NCI-H2029 treated with DMSO at 0.1 percent for 48 hours (cell line): ENCODE measurements at places on chromosomes 6 and 20.

DNA sequence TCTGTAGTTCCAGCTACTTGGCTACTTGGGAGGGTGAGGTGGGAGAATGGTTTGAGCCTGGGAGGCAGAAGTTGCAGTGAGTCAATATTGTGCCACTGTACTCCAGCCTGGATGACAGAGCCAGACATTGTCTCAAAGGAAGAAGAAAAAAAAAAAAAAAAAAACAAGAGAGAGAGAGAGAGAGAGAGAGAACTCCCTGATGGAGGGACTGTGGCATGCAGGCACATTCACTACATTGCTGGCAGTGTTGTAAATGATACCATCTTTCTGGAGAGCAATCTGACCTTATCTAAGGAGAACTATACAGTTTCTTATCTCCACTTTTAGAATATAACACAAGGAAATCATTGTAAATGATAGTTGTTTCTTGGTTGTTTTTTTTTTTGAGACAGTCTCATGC lies 85.1 kb downstream of the MDN1 start:
- DNase-seq, result no peak

DNA sequence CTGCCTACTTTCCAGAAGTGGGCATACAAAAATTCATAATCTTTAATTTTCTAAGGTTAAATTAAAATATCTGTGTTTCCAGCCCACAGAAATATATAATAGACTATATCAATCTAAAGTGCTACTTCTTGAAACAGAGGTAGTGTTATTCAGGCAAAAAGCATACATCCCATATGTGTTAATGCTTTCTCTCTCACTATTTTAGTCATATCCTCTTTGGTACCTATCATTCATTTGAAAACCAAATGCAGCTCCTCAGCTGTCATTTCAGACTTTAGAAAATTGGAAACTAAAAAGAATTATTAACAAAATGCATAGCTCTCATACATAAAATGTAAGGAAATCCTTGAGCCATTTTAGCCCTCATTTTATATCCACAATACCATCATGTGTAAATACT lies 925 bp downstream of the FHL5 start:
- no peak for DNase-seq

GRCh38 chr20:62059401-62059800 lies 6.3 kb downstream of the TAF4 start:
- no peak for DNase-seq

DNA sequence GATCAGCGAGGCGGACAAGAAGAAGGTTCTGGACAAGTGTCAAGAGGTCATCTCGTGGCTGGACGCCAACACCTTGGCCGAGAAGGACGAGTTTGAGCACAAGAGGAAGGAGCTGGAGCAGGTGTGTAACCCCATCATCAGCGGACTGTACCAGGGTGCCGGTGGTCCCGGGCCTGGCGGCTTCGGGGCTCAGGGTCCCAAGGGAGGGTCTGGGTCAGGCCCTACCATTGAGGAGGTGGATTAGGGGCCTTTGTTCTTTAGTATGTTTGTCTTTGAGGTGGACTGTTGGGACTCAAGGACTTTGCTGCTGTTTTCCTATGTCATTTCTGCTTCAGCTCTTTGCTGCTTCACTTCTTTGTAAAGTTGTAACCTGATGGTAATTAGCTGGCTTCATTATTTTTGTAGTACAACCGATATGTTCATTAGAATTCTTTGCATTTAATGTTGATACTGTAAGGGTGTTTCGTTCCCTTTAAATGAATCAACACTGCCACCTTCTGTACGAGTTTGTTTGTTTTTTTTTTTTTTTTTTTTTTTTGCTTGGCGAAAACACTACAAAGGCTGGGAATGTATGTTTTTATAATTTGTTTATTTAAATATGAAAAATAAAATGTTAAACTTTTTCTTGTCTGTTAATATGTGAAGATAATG lies 2.2 kb downstream of the HSPA1B start:
- DNase-seq, result peak; percentile 45

- DNase-seq, result no peak
These were observed 1169.2 kb downstream of the GRIK2 start for GRCh38 chr6:102562713-102563112.

GRCh38 chr6:11771473-11772048 lies 7.0 kb downstream of the ADTRP start:
- DNase-seq, result no peak

DNA sequence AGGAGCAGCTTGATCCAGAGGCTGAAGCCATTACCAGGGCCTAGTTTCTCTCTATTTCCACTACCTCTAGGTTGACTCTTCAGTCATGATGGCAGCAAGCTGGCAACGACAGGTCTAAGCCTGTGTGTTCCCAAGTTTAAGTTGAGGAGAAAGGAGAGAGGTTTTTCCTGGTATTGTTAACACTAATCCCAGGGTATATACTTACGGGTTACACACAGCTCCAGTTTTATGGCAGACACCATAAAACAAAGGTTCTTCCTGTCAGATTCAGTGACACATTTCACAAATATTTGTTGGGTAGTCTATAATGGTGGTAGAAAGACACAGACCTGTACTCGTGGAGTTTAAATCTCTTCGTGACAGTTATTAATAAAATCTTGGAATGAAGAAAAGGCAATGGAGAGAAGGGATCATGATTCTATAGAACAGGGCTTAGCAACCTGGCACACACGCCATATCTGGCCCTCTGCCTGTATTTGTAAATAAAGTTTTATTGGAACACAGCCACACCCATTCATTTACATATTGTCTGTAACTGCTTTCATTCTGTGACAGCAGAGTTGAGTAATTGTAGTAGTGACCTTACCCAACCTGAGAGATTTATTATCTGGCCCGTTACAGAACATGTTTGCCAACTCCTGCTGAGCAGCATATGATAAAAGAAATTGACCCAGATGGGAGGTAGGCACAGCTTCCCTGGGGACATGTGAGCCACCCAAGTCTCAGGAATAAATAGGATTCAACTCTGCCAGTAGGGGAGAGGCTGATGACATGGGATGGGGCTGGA lies 323.3 kb downstream of the CDH4 start:
- no peak for DNase-seq

GRCh38 chr6:112021691-112022310 lies 32.1 kb upstream of the CCN6 start:
- DNase-seq, result no peak

DNA sequence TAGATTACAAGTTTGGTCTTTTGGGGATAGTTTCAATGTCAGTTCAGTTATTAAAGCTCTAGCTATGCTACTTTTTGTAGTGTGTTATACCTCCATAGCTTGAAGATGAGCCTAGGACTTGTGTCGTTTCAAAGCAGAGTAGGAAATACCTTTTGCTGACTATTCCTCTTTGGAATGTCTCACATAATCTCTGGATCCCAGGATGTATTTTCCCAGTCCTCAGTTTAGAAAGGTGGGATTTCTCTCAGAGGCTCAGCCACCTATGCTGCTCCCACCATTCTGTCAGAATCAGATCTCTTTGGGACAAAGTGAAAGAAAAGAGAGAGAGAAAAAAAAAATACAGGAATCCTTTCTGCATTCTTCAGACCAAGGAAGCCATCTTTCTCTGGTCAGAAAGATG lies 567.5 kb upstream of the IMPG1 start:
- no peak for DNase-seq

GRCh38 chr6:41428996-41429421 lies 93.6 kb downstream of the NCR2 start:
- DNase-seq, result peak; percentile 13

GRCh38 chr6:117597755-117598154 lies 4.6 kb downstream of the GOPC start:
- no peak for DNase-seq

DNA sequence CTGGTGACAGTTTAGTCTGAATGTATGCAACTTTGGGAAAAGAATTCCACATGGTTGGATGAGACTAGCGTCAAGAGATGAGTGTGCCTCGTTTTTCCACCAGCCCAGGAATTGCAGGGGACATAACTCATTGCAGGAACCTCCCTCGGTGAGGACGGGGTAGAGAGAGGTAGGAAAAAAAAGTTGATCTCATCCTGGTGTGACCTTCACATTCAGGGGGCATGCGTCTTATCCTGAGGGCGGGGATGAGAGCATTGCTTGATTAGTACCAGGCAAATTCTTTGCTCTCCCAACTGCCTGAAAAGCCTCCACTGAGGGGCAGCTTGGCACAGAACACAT lies 11.8 kb downstream of the TLDC2 start:
- no peak for DNase-seq
